Right atrium auricular region (tissue), 2 donors: ENCODE measurements at places on chromosomes 2 and 18.

- DNase-seq: no peak
Observed at GRCh38 chr2:105241443-105241842, at the start of gene GPR45. Gene GPR45 (plus strand): TSS chr2:105241743. CDS start chr2:105241859, 116 bp downstream.

- DNase-seq: no peak
Observed at GRCh38 chr2:159938395-159938794, 124.0 kb downstream of the PLA2R1 start.

DNA sequence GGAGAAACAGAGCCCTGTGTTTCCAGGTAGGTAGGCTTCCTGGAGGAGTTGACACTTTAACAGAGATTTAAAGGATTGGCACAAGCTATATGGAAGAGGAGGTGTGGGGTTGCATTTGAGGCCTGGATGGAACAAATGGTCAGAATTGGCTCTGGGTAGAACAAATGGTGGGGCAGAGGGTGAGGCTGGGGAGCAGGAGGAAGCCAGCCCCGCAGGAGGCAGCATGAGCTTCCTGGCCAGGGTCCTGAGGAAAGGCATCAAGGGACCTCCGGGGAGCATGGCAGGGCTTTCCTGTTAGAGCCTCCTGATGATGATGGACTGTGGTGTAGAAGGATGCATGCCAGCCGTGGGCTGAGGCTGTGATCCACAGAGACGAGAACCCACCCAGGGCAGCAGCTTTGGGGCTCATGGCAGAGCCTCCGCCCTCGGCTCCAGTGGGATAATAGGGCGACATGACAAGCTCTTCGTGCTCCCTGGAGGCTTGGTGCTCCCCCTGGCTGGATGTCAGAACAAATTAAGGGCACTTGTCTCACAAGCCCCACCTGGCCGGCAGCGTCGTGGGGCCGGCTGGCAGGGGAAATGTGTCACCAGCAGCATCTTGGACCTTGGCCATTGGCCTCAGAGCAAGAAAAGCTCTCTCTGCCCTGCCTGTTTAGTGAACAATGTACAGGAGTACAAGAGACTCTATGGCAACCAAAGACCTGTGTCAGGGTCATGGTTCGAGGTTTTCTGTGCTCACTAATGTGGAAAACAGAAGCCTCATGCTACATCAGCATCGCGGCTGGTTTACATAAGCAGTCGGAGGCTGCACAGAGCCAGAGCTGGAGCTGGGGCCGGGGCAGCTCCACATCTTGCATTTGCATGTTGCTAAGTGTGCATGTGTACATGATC lies 153.5 kb downstream of the MYCN start:
- no peak for DNase-seq

DNA sequence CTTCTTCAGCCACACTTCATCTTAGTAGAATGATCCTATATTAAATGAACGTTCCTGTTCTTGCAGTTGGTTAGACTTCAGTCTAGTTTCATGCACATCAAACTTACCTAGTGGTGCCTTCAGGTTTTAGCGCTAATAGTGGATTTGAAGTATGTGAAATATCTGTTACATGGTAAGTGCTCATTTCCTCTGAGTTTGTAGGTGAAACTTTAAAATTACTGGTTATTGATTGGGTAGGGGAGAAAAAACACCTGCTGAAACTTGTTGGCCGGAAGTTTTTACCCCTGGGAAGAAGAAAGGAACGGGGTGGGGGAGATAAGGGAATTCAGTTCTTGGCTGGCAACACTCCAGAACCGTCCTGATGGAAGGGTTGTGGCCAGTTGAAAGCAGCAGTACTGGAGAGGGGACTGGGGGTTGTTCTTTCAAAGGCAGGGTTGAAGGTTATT lies 112.8 kb downstream of the SPTBN1 start:
- no peak for DNase-seq

- DNase-seq: no peak
Observed at GRCh38 chr2:85234868-85235267, 92.9 kb downstream of the TGOLN2 start.

DNA sequence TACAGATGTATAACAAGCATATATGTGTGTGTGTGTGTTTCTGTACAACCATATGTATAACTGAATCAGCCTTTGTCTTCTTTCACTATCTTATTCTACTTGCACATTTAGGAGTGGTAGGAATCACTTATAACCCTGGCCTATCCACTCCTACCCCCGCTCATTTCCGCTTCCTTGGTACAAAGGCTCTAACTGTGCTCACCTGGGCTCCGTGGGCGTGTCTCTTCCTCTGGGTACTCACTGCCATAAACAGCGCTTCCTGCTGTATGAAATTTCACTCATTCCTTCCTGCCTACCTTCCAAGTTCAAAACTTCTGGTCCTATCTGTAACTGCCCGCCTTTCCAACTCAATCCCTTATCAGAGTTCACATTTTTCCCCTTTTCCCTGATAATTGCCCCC lies 815.5 kb downstream of the EPHA4 start:
- no peak for DNase-seq

GRCh38 chr18:39795350-39795749 lies 2159.7 kb upstream of the PIK3C3 start:
- DNase-seq: no peak
